Mesenteric fat pad (tissue), 1 donor: ENCODE measurements at places on chromosomes 1 and 21. TPM values are rescaled to one million over a fixed set of nuclear protein-coding genes. Genes with fewer than 3 reads are reported as not detected.

DNA sequence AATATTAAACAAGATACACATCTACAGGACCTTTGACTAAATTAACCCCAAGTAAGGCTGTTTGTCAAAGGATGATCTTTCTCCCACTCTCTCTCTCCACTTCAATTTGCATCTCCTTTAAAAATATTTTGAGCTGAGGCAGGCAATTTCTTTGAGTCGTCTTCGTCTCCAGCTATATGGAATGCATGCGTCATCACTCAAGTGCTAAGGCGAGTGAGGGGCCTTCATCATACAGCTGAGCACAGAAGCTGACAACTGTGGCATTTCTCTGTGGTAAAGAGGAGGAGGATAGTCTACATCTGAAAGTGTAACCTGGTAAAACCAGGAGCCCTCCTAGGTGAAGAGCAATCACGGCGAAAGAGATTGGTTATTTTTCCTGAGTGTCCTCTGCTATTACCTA lies 7.6 kb downstream of the EPHX4 start:
- DNase-seq, result no peak

- DNase-seq, result no peak
Measured at GRCh38 chr1:167676205-167676915, 45.4 kb upstream of the MPZL1 start.

- DNase-seq, result no peak
Measured at GRCh38 chr1:10490286-10490970, 15.7 kb downstream of the PEX14 start.

GRCh38 chr1:64965366-64966157 lies 787 bp downstream of the JAK1 start:
- no peak for DNase-seq

DNA sequence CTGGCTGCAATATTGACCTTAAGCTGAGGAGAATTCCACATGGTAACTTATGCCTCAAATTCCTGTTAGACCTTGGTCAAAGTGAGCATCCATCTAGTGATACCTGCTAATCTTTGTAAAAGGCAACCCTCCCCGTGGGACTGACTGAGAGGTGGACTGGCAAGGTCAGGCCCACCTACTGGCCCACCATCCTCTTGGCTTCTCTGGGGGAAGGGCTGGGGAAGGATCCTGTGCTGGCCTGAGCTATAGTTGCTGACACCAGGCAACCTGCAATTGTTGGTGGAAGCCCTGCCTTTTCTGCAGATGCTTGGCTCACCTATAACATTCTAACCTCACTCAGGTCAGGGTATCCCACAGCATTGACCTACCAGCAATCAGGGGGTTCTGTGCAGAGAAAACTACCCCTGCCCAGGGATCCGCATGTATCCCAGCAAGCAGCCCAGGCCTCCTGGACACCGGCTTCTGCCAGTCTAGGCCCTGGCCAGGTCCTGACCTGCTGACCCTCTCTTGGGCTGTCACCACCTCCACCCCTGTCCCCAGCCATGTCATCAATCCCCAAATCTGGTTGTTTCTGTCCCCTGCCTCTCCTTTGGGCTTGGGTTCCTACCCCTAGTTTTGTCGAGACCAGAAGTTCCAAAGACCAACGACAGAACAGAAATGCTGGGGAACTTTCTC lies 108.1 kb upstream of the EDN2 start:
- DNase-seq, result peak; percentile 68

- no peak for DNase-seq
Measured at GRCh38 chr1:172916116-172916515, 134.6 kb downstream of the TNFSF18 start.

DNA sequence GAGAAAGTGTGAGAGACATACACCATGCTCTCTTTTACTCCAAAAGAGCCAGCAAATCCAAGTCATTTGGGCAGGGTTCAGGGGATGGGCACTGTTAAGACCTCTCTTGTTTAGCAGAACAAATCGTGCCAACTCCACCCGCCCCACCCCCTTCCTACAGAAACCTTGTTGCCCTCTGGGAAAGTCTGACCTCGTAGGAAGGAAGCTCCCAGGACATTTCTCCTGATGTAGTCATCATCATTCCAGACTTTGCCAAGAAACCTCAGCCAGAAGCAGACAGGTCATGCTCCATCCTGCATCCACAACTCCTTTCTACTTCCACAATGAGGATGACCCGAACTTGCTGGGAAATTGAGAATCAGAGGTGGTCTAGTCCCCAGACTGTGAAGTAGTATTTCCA lies 57.7 kb downstream of the UBE2T start:
- DNase-seq, result no peak

GRCh38 chr1:153375511-153375910 lies at the start of gene S100A12:
Gene S100A12, minus strand, starts transcription at chr1:153375621. Its CDS starts 1,029 bp downstream, at chr1:153374592.
- DNase-seq, result no peak

- no peak for DNase-seq
Measured at GRCh38 chr1:222096883-222097282, 355.0 kb upstream of the DUSP10 start.

DNA sequence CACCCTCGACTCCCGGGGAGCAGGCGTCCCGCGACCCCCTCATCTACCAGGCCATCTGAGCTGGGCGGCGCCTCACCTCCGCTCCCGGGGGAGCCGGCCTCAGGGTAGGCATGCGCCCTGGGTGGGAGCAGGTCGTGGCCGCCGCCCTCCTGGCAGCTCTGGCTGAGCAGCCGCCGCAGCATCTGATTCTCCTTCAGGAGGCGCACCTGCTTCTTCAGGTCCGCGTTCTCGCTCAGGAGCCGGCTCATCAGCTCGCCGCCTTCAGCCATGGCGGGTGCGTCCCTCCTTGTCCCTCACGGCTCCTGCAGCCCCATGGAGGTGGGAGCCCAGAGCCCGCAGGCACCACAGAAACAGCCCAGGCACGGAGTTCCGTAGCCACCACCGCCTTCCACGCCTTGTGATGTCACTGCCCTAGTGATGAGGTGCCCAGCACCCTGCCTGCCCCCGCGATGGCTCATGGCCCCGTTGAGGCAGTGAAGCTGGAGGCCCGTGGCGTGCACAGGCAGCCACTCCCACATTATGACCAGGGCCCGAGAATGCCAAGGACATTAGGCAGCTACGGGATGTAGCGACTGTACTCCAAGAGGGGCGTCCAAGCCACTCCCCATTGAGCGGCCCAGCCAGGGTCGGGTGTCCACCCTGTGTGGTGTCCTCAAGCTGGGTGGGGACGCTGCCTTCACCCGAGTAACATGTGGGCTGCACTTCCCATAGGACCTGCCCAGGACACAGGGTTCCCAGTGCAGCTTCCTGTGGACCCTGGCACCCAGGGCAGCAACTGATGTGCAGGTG lies 1.5 kb downstream of the SPATC1L start:
- no peak for DNase-seq

DNA sequence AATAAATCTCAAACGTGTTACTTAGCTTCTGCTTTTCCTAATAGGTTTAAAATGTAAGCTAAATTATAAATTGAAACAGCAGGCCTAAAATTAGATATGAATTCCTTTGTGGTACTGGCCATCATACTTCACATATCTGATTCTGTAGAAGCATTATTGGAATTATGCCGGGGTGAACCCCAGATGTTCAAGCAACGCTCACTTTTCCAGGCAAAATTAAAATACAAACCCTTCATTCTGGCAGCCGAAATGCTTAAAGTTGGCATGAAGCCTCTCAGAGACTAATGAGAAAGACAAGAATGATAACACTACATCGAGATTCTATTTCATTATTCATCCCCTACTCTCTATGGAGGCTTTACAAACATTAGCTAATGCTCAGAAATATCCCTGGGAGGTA lies 1352.7 kb upstream of the ADGRL2 start:
- no peak for DNase-seq

DNA sequence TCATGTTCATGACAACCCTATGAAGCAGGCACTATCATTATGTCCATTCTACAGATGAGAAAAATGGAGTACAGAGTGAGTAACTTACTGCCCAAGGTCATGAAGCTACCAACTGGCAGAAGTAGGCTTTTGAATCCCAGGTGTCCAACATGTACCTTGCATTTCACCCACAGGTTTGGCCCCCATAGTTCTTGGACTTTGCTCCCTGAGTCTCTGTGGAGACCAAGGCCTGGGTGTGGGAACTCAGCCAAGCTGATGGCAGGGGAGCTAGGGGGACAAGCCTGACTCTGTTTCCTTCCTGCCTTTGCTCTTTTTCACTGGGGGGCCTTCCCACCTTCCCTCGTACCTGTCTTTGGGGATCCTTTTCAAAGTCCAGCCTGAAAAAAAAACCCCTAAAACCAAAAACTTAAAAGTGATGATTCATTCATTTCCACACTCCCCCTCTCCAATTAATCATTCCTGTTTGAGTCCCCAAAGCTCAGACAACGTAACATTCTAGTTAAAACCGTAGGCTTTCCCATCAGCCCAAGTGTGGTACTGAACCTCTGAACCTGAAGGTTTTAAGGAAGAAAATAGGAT lies 8.5 kb upstream of the TTC22 start:
- peak; percentile 18 for DNase-seq

DNA sequence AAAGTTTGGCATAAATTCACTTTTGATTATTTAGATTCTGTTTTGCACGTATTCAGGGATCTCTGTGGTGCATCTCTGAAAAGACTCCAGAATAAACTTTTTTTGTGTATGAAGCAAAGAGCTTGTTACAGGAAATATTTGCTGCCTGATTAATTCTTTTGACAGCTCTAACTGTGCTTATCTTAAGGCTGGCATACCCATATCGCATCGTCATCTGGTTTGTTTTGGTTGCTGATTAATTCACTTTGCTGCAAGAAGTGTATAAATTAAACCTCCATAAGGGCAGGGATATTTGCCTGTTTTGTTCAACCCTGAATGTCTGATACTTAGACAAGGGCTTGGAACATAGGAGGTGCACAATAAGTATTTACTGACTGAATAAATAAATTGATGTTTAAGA lies 17.5 kb upstream of the DUSP10 start:
- no peak for DNase-seq

DNA sequence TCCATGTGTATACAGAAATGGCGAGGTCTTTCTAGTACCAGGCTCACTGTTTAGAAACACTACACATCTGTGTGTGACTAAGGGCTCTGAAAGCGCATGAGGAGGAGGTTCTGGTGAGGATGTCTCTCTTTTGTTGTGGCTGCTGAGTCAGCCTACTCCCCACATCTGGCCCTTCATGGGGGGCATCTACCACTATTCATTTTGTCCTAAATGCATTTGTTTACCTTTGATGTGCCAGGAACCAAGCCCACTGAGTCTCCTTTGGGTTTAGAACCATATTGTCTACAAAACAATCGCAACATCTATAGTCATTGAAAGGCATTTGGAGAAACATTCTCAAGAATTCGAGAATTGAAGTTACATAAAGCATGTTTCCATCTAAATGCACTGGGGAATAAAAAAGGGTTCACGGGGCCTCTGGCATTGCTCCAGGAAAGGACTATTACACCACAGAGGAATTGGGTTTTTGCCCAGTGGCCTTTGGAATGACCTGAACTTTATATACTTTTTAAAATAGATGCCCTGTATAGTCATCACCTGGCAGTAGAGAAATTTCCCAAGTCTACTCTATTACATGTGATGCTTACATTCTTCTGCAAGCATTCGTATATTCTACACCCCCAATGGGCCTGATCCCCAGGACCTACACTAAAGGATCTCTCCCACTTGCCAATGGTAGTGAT lies 35.1 kb upstream of the ADORA3 start:
- no peak for DNase-seq

- DNase-seq, result no peak
Measured at GRCh38 chr1:58792846-58793245, 9.0 kb upstream of the JUN start.

DNA sequence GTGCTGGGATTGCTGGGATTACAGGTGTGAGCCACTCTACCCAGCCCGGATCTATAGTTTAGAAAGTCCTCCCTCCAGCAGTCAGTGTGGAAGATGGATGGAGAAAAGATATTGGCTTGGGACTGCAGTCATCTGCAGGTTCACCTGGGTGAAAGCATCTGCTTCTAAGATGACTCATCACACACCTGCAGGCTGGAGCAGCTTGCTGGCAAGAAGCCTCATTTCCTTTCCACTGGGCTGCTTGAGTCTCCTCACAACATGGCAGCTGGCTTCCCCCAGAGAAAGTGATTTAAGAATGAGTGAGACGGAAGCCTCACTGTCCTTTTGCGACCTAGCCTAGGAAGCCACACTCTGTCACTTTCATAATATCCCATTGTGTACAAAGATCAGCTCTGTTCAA lies 50.0 kb downstream of the FOXO6 start:
- DNase-seq, result no peak

DNA sequence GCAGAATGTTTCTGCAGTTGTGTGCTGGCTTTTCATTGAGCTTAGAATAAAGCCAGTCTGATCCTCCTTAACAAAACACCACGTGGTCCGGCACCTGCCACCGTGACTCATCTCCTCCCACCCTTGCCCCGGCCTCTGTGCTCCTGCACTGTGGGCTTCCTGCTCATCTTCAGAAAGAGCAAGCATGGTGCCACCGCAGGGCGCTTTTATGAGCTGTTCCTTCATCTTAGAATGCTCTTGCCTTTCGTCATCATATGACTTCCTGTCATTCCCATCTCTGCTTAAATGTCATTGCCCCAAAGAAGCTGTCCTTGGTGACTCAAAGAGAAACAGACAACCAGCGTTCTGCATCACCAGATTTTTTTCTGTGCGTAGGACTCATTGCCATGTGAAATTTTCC lies 117.8 kb downstream of the HHAT start:
- DNase-seq, result no peak

DNA sequence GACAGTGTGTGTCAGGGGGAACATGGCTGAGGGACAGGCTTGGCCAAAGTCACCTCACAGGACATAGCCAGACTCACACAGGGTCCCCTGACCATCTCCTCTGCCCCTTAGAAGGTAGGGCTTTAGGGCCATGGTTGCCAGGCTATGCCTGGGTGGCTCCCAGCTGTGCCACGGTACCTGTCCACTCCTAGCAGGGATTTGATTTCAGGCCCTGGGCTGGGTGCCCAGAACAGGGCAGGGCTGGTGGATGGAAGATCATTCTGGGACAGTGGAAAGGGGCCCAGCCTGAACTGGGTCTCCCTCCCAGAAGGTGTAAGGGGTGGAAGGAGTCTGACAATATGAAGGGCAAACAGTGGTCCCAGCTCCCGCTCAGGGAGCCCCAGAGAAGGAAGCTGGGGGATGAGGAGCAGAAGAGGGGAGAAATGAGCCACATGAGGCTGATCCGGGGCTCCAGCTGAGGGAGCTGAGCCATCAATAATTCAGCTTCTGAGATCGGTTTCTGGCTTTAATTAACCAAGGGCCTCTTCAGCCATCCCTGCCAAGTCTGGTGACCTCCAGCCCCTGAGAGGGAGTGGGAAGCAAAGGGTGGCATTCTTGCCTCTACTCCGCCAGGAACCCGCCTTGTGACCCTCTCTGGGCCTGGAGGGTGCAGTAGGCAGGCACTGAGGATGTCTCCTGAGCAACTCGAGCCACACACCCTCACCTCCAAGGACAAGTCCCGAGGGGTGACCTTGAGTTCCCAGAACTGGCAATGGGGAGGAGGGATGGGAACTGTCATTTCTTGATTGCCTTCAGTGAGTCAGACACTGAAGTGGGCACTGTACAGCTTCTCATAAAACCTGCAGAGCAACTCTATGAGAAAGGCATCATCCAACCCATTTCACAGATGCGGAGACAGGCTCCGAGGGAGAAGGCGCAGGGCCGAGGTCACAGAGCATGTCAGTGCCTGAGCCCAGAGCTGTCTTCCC lies 2.1 kb downstream of the CD164L2 start:
- DNase-seq, result no peak

GRCh38 chr1:206656936-206657335 lies 21.6 kb downstream of the DYRK3 start:
- no peak for DNase-seq

The DMBX1 gene
- 0.45 TPM for total RNA-seq

The ESRRG gene
- 1.9 TPM for total RNA-seq

The LIPI gene
- total RNA-seq, result not detected

The DIO1 gene
- not detected for total RNA-seq

The UBE2U gene
- not detected for total RNA-seq

The PTPRF gene
- 270 TPM for total RNA-seq
